ENCODE measurements at places on chromosomes 3 and 15. TPM values are rescaled to one million over a fixed set of nuclear protein-coding genes. Genes with fewer than 3 reads are reported as not detected.

Gene KCNH8
- total RNA-seq = 2.4 TPM

Gene GPR62
- total RNA-seq = 0.19 TPM

Gene ALDH1A2
- 0.31 TPM for total RNA-seq

Gene MEIS2
- 0.22 TPM for total RNA-seq

Gene DLG1
- total RNA-seq = 74.9 TPM

Gene MSL2
- total RNA-seq = 41.8 TPM

DNA sequence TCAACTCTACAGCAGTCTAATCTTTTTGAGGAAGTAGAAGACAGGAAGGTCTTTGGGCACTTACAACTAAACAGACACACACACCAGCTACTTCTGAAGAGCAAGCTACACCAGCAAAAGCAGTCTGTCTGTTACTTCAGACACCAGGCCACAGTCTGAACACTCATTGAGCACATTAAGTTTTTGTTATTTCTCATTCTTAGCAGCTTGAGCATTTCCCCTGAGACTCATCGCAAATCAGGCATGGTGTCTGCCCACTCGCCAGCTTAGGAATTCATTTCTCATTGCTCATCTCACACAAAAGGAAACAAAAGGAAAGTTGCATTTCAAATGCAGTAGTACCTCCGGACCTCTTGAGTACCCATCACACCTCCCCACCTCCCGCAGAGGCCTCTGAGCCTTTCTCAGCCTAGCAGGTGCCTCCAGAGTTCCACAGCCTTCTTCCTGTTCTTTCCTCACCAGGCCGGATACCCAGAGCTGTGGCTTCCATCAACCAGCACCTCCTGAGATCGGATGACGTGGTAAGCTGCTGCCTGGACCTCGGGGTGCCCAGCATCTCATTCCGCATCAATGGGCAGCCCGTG is 302.0 kb downstream of the RYR3 start:
- peaks cover 3% of the 10 kb centered on the region for H3K4me1 ChIP-seq
- no peak overlapping the region for H3K27ac ChIP-seq
- H3K27me3 ChIP-seq = no peaks in the 10 kb centered on the region
- no peaks in the 10 kb centered on the region for H3K36me3 ChIP-seq
- no peak for DNase-seq
- no peak overlapping the region for H3K4me3 ChIP-seq

DNA sequence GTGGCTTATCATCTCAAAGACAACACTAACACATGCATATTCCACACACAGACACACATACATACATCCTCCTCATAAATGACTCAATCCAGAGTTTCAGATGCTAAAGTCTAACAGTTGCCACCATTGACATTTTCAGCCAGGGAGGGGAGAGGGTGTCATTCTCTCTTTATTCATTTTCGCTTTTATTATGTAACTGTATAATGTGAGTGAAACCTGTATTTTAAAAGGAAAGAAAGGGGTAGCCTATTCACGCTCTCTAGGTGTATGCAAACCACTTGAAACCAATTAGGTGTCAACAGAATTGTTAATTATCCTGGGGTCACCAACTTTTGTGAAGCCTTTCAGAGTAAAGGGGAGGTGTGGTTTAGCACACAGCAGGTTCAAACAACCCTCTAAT is 1282.9 kb downstream of the ROBO2 start:
- no peak overlapping the region for H3K27ac ChIP-seq
- peak; percentile 31 for DNase-seq
- peaks cover 6% of the 10 kb centered on the region for H3K4me1 ChIP-seq
- peaks cover 14% of the 10 kb centered on the region for H3K36me3 ChIP-seq

DNA sequence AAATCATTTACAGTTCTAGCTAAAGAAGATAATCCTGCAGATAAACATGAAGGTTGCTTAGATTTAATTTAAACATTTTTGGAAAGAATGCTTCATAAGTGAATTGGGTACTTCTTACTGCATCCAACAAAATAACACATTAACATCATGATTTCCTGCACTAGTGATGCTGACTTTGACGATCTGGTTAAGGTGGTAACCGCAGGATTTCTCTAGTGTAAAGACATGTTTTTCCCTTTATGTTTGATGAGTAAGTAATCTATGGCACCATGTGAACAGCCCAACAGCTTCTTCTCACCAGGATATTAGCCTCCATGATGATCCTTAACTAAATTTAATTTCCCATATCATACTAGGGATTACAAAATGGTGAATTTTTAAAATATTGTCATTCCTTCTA is 14.1 kb downstream of the SPPL2A start:
- H3K4me3 ChIP-seq = no peak overlapping the region
- peaks cover 4% of the 10 kb centered on the region for H3K36me3 ChIP-seq
- H3K27me3 ChIP-seq = no peaks in the 10 kb centered on the region

- H3K4me3 ChIP-seq = no peak overlapping the region
- no peak for DNase-seq
- no peaks in the 10 kb centered on the region for H3K4me1 ChIP-seq
- H3K27me3 ChIP-seq = no peaks in the 10 kb centered on the region
These were observed 694.5 kb upstream of the BCHE start for GRCh38 chr3:166531730-166532129.

DNA sequence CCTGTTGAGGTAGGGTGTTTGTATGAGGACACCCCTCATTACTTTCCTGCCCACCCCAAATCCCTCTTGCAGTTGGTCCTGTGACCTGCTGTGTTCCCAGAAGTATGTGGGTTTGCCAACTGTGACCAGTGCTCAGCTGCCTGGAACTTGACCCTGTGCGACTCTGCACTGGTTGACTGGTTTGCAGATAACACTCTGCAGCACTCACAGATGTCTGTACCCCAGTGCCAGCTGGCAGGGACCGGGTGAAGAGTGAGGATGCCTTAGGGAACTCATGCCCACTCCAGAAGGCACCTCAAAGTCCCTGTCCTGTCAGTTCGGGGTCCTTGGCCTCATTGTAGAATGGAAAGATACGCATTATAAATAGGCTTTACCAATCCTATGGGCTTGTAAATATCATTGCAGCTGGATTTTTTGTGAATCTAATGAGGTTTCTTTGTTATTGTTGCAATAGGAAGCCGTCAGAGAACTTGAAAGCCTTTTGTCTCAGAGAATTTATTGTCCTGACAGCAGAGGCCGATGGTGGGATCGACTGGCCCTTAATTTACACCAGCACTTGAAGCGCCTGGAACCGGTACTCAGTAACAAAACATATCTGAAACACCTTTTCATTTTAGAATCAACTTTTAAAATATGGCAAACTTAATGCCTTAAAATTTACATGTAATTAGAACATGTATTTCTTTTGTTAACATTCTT is 18.2 kb downstream of the FAN1 start:
- DNase-seq = peak; percentile 61
- peak overlapping the region; percentile 33 for H3K4me3 ChIP-seq
- H3K4me1 ChIP-seq = peaks cover 25% of the 10 kb centered on the region
- H3K27ac ChIP-seq = peak overlapping the region; percentile 91

DNA sequence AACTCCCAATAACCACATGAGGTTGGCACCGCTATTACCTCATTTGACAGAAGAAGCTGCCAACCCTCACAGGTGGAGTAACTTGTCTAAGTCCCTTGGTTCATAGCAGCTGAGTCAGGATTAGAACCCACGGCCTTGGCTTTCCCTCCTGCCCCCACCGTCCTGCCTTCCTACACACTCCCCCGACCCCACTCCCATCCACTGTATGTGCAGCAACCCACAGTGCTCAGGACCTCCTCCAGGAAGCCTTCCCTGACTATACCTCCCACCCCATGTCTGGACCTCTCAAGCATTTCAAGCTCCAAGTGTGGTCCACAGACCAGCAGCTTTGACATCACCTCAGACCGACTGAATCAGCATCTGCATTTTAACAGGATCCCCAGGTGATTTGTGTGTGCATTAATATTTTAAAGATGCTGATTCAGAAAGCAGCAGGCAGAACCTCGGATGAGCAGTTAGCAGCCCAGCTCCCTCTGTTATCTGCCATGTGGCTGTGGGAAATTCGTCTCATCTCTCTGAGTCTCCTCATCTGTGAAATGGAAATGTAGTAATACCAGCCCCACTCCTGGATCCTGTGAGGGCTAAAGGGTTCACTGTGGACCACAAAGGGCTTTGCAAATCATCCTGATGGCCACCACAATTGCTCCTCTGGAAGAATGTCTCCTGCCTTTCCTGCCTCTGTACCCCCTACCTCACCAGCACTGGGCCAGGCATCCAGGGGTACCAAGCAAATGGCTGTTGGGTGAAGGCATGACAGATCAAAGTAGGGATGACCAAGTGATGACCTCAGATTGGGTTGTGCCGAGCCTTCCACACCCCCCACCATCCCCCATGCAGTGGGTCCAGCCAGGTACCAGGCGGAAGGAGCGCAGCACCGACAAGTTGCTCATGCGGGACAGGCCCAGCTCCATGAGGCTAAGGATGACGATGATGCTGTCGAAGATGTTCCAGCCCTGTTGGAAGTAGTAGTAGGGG is 62.7 kb downstream of the SCN5A start:
- no peak overlapping the region for H3K27ac ChIP-seq
- no peak overlapping the region for H3K4me3 ChIP-seq
- H3K4me1 ChIP-seq = no peaks in the 10 kb centered on the region
- H3K36me3 ChIP-seq = 0 out of 2 replicates have a peak, but pooled peaks cover 2% of the 10 kb centered on the region
- DNase-seq = no peak

- H3K27ac ChIP-seq = no peak overlapping the region
- H3K4me1 ChIP-seq = peaks cover 7% of the 10 kb centered on the region
- H3K27me3 ChIP-seq = no peaks in the 10 kb centered on the region
- H3K36me3 ChIP-seq = no peaks in the 10 kb centered on the region
- DNase-seq = no peak
- H3K4me3 ChIP-seq = no peak overlapping the region
These were observed 125.8 kb downstream of the PGPEP1L start for GRCh38 chr15:98881526-98882520.

DNA sequence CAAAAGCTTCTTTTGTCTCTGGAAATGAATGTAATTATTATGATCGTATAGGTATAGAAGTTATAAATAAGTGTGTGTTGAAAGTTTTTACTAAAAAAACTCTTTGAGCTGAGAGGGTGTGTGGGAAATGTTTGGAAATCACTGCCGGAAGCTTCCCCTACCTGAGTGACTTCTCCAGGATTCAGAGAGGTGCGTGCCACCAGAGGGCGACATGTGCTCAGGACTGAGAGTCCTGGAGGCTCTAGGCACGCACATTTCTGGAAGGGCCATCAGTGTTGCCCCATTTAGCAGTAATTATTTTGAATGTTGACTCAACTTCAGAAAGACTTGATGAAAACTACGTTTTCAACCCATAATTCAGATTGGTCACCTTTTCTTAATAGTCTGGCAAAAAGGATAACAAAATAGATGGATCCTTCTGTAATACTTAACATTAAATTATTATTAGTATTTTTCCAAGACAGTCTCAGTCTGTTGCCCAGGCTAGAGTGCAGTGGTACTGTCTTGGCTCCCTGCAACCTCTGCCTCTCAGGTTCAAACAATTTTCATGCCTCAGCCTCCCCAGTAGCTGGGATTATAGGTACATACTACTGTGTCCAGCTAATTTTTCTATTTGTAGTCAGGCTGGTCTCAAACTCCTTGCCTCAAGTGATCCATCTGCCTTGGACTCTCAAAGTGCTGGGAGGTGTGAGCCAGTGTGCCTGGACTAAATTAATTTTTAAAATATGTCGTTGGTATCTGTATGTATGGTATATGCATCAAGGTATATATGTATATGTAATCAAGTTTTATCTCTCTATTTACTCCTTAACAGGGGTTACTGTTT is 34.5 kb downstream of the GPR171 start:
- no peaks in the 10 kb centered on the region for H3K27me3 ChIP-seq
- H3K27ac ChIP-seq = no peak overlapping the region
- no peaks in the 10 kb centered on the region for H3K36me3 ChIP-seq
- no peak overlapping the region for H3K4me3 ChIP-seq
- H3K4me1 ChIP-seq = no peaks in the 10 kb centered on the region

GRCh38 chr15:72521682-72522081 is 47.6 kb downstream of the ARIH1 start:
- no peak for DNase-seq
- H3K27me3 ChIP-seq = no peaks in the 10 kb centered on the region
- no peak overlapping the region for H3K4me3 ChIP-seq
- H3K36me3 ChIP-seq = no peaks in the 10 kb centered on the region

DNA sequence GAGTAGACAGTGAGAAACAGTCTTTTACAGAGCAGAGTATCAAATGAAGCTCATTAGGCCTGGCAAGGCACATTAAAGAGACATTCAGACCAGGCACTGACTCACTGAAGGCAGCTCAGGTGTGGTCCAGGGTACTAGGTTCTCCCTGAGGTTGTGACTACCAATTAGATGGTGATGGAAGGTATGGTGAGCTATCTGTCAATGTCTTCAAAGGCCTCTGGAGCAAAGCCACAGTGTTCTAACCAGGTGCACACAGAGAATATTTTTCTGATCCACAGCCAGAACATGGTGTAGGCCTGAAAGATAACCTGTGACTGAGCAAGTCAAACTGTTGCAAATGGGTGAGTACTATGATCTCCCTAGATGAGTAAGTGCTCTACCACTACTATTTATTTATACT is 51.5 kb downstream of the EOMES start:
- no peak overlapping the region for H3K4me3 ChIP-seq
- H3K27ac ChIP-seq = no peak overlapping the region
- no peaks in the 10 kb centered on the region for H3K27me3 ChIP-seq

GRCh38 chr3:112744825-112745566 is 101.7 kb downstream of the CD200R1L start:
- no peaks in the 10 kb centered on the region for H3K27me3 ChIP-seq
- H3K4me3 ChIP-seq = no peak overlapping the region
- no peak overlapping the region for H3K27ac ChIP-seq
- H3K4me1 ChIP-seq = no peaks in the 10 kb centered on the region

DNA sequence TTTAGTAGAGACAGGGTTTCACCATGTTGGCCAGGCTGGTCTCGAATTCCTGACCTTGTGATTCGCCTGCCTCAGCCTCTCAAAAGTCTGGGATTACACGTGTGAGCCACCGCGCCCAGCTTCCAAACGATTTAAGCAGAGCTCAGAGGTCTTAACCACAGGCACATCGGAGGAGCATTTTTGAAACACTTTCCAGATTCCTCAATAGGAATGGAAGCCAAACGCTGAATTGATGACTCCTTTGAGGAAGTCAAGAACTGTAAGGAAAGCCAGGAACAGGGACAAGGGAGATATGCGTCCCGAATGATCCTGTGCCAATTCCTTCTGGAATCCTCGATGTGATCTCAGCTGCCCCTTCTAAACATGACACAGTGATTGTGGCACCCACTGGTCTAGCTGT is 40.0 kb downstream of the TRH start:
- H3K4me3 ChIP-seq = no peak overlapping the region
- H3K27ac ChIP-seq = no peak overlapping the region

DNA sequence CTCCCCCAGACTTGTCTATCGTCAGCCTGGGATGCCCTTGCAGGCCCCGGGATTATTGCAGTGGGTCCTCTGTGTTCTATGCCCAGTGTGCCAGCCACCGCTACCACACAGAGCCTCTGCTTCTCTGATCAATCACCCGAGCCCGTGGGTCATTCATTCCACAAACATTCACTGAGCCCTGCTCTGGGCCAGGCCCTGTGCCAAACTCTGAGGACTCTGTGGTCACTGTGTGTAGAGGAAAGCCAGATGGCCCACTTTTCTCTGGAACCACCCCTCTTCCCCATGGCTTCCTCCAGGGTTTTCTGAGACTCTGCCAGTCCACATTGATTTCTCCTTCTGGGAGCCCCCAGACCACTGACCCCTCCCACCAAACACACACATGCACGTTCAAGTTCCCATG is 55.5 kb downstream of the BSN start:
- no peak overlapping the region for H3K4me3 ChIP-seq
- H3K27me3 ChIP-seq = no peaks in the 10 kb centered on the region
- no peak overlapping the region for H3K27ac ChIP-seq
- no peaks in the 10 kb centered on the region for H3K36me3 ChIP-seq
- DNase-seq = no peak
- no peaks in the 10 kb centered on the region for H3K4me1 ChIP-seq

- no peaks in the 10 kb centered on the region for H3K27me3 ChIP-seq
- no peak overlapping the region for H3K27ac ChIP-seq
- DNase-seq = no peak
- H3K4me3 ChIP-seq = no peak overlapping the region
- H3K4me1 ChIP-seq = no peaks in the 10 kb centered on the region
These were observed 1515.0 kb downstream of the OTOL1 start for GRCh38 chr3:163011596-163011995.
